ENCODE measurements at places on chromosomes 6 and 20. TPM values are rescaled to one million over a fixed set of nuclear protein-coding genes. Genes with fewer than 3 reads are reported as not detected.

The TBXT gene
- not detected for total RNA-seq

DNA sequence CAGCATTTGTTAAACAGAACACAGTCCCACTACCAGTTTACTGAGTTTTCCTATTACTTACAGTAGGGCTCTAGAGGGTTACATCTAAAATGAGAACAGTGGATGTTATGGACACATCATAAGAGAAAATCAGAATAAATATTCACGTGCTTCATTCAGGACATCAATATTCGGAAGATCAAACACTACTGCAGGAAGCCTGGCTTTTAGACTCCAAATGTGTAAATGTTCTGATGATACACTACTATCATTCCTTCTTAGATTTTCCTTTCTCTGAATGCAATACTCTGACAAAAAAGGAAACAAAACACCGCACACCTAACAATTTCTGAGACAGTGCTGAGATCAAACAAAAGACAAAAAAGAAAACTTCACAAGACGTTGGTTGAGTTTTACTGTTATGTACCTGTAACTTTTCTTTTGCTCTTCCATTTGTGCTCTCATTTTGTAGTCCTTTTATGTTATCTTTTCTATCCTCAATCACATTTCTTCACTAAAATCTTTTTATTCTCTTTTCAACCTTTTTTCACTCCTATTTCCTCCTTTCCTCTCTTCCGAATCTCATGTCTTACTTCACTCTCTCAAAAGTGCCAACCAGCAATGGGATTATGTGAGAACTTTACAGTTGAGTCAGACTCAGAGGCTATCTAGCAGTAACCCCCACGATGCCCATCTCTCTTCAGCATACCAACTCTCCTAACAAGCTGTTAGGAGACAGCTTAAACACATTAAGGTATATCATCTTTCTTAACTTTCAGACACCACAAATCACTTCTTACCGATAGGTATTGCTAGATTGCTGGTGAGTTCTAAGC lies 1.7 kb downstream of the FAM184A start:
- DNase-seq = peak; percentile 15

DNA sequence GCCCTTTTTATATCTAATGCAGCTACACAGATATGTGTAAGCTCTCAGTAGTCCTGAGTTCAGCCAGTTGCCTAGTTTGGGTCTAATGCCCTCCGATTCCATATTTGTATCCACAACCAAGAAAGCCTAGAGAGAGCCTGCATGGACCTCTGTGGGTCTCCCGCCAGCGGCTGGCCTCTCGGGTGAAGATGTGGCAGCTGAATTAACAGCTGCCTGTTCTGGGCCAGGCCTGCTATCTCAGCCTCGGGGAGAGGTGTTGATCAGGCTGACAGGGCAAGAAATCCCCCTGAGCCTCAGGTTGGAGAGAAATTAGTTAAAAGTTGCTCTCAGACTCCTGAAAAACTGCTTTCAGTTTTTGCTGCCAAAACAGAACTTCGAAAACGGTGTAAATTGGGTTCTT lies 19.8 kb downstream of the PTK7 start:
- DNase-seq = no peak

The C20orf202 gene
- total RNA-seq = not detected

The ABHD16B gene
- not detected for total RNA-seq

The RIOK1 gene
- 50.0 TPM for total RNA-seq

DNA sequence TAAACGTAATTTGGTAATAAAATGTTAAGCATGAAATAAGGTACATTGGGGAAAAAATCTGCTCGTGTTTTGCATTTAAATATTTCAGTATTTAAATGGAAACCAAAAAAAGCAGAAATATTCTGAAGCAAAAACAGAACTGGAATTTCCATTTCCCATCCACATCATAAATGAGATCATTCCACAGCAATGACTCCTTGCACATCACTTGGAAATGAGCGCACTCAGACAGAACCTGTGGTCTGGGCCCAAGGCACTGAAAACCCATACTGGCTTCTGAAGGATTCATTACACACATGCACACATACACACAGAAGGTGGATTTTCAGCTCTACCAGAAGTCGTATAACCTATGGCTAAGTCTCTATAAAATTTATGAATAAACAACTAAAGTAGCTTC lies 174.8 kb downstream of the IBTK start:
- no peak for DNase-seq

The MYCT1 gene
- not detected for total RNA-seq
